Bronchial epithelial cell (primary cell): ENCODE measurements at places on chromosomes 7 and 10. TPM values are rescaled to one million over a fixed set of nuclear protein-coding genes. Genes with fewer than 3 reads are reported as not detected.

GNGT1 gene
- total RNA-seq, result not detected in 2 replicates

FAM25A gene
- total RNA-seq, result 4.7 and 30.6 TPM in 2 replicates

ASB10 gene
- total RNA-seq, result not detected in 2 replicates

PLAC9 gene
- 0.13 TPM in 1 of 2 replicates, not detected in the other for total RNA-seq

STEAP2 gene
- total RNA-seq, result 3.9 and 4.5 TPM in 2 replicates

PPP1R9A gene
- total RNA-seq, result 0.79 and 1.0 TPM in 2 replicates

TFPI2 gene
- 2.8 and 8.7 TPM in 2 replicates for total RNA-seq

TDRD1 gene
- total RNA-seq, result 1.8 and 2.1 TPM in 2 replicates
